ENCODE measurements at places on chromosomes 1 and 21.

- no peak for DNase-seq
Observed at GRCh38 chr1:47662068-47662467, 224.2 kb downstream of the FOXD2 start.

- DNase-seq, result no peak
Observed at GRCh38 chr1:153474347-153474746, 13.9 kb upstream of the S100A7 start.

DNA sequence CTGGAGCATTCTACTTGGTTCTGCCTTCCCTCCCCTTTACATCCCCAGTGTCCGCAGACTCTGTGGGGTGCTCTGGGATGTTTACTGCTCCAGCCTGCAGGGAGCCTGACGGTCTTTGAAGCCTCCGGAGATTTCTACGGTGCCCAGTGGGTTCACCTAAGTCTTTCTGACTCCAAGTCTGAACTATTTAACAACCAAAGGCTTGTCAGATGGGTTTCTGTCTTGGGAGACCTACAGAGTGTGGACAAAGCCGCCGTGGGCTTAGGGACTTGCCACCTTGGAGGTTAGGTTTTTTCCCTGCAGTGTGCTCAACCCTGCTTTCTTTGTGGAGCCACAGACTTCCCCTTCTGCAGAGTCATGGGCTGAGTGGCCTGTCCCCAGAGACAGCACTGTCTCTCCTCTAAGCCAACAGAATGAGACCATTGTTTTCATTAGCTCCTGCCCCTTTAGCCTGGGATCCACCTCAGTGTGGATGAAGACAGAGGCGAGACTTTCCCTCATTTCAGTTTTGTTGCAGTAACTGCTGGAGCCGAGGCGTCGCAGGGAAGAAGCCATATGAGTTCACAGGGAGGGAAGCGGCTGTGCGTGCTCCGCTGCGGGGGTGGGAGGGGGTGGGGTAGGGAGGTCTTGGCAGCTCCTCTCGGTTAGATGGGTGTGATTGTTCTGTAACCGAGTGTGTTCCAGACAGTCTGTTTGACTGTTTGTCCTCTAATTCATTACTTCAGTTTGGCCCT is 120.7 kb downstream of the CNIH3 start:
- DNase-seq, result no peak

GRCh38 chr1:94716965-94717364 is 103.2 kb upstream of the SLC44A3 start:
- no peak for DNase-seq

- no peak for DNase-seq
Observed at GRCh38 chr21:38282921-38283320, 26.1 kb downstream of the KCNJ15 start.

GRCh38 chr1:67584938-67585337 is 100.1 kb upstream of the GADD45A start:
- DNase-seq, result no peak

- no peak for DNase-seq
Observed at GRCh38 chr1:234173968-234174367, 199.3 kb upstream of the COA6 start.

GRCh38 chr21:36008505-36008904 is 51.8 kb downstream of the SETD4 start:
- no peak for DNase-seq

DNA sequence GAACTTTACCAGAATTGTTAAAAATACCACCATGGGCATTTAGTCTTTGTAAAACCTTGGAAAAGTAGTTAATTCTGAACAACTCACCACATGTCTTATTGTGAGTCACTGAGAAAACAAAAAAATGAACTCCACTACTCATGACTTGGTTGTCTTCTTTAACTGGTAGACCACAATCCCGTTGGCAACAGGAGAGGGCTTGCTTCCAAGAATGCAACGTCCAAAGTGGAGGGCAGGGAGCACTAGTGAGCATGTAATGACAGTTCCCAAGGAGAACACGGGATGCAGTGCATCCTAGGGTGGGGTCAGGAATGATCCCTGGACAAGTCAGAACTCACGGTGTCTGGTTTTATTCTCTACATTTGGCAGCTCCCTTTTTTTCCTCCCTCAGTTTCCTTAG is 15.2 kb upstream of the HMCN1 start:
- no peak for DNase-seq

Measured in progenitor cell of endocrine pancreas (in vitro differentiated cells).